K562 (cell line): ENCODE measurements at places on chromosomes 5 and 9.

GRCh38 chr5:88660947-88661805 lies 221.8 kb downstream of the MEF2C start:
- peaks cover 13% of the 10 kb centered on the region for H3K4me1 ChIP-seq
- no peaks in the 10 kb centered on the region for H3K36me3 ChIP-seq
- peaks cover 19% of the 10 kb centered on the region for H3K27me3 ChIP-seq
- H3K4me3 ChIP-seq, result no peak overlapping the region; the same call in 1 of the 2 replicates
- H3K27ac ChIP-seq, result no peak overlapping the region

DNA sequence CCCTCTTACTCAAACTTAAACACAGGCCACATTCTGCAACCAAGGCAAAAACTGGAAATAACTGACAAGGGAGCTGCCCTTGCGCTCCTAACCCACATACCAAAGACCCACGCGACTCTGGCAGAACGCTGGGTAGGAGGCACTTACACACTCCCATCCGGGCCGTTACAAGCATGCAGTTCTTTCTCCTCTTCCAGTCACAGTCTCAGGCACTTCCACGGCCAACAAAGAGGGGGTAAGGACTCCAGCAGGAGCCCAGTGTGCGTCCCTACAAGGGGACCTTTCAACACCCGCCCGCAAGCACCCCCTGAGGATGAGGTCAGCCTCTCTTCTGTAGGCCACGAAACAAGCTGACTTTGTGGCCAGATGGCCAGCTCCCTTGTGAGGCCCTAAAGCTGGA lies 57.4 kb downstream of the SERINC5 start:
- DNase-seq, result no peak
- H3K27me3 ChIP-seq, result no peaks in the 10 kb centered on the region
- no peak overlapping the region for H3K27ac ChIP-seq
- no peak overlapping the region for H3K4me3 ChIP-seq
- H3K4me1 ChIP-seq, result peaks cover 8% of the 10 kb centered on the region
- no peaks in the 10 kb centered on the region for H3K36me3 ChIP-seq

- no peaks in the 10 kb centered on the region; the same call in 1 of the 3 replicates for H3K4me1 ChIP-seq
- H3K27ac ChIP-seq, result no peak overlapping the region
- H3K4me3 ChIP-seq, result no peak overlapping the region
- H3K27me3 ChIP-seq, result no peaks in the 10 kb centered on the region
These were observed 76.3 kb downstream of the AOPEP start for GRCh38 chr9:94802793-94803192.

GRCh38 chr9:80632041-80632440 lies 1057.3 kb downstream of the TLE1 start:
- no peak overlapping the region for H3K27ac ChIP-seq
- no peaks in the 10 kb centered on the region for H3K36me3 ChIP-seq
- H3K27me3 ChIP-seq, result no peaks in the 10 kb centered on the region
- no peaks in the 10 kb centered on the region for H3K4me1 ChIP-seq

DNA sequence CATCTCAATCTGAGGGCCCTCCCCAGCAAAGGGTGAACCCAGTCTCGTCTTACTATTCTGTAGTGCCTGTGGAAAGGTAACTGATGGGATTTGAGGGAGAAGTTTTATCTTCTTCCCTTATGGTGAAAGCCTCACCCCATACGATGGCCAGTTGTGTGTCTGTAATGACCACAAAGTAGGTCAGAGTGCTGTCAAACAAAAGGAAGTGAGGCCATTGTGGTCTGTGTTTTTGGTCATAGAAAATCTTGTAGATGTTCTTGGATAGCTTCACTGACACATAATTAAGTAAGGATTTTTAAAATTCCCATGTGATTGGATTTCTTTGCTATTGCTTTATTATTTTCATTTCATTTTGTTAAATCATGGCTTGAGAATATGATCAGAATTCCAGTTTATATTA lies 505.1 kb upstream of the KLF4 start:
- DNase-seq, result no peak
- H3K4me3 ChIP-seq, result no peak overlapping the region
- H3K4me1 ChIP-seq, result no peaks in the 10 kb centered on the region
